ACHN (cell line): ENCODE measurements at places on chromosomes 11 and 22.

- DNase-seq: no peak
Observed at GRCh38 chr11:18265949-18266348, at the start of gene SAA1. SAA1 (plus strand) TSS chr11:18266264; CDS start chr11:18266888, 624 bp downstream.

- DNase-seq: no peak
Observed at GRCh38 chr11:11125618-11126017, 227.4 kb downstream of the CSNK2A3 start.

- DNase-seq: no peak
Observed at GRCh38 chr22:25368271-25368670, 148.8 kb downstream of the CRYBB2 start.

DNA sequence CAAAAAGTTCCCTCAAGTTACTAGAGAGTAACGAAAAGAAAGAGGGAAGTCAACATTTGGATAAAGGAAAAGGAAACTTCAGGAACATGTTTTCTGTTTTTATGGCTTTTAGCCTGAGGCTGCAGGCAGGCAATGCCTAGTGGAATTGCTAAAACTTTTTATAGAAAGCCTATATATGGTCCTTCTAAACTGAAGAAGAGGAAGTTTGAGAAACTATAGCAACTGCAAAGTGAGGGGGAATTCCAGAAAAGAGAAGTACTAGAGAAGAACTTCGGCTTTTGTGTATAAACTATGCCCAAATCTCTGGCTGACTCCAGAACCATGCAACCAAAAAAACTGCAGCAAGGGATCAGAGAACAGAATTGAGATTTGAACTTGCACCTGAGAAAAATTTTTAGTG, 74.3 kb upstream of the ARHGAP42 start:
- DNase-seq: no peak

DNA sequence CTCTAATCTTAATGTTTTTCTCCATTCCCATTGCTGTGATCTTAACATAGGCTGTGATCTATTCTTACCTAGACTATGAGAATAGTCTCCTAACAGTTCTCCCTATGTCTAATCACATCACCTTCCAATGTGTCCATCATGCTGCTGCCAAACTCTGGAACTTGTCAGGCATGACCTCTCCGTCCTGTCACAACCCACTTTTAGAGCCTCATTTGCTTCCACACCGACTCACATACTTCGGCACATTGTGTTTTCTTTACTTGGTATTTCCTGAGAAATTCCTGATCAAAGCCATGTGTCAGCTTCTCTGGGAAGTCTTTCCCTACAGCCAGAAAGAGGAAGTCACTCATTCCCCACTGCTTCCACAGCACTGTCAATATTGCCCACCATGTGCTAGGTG, 40.5 kb upstream of the BIRC3 start:
- DNase-seq: no peak

DNA sequence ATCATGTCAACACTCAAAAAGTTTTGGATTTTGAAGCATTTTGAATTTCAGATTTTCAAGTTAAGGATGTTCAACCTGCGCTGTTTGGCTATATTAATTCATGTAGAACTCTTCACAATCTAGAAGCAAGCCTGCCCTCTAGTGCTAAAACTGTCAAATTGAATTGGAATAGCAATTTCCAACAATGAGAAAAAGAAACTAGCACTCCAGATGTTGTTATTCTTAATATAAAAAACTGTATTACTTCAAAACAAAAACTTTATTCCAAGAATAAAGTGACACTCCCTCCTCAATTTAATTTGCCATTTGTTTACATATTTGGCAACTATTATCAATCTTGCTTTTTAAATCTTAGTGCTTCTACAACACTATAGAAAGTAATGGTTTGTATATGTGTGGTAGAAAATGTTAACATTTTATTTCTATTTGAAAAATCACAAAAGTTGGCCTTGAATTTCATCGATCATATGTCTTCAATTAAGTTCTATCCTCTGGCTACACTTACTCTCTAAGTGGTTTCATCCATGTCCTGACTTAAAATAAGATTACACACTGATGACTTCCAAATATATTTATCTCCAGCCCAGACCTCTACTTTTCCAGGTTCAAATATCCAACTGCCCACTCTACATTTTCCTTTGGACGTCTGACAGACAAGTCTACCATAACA, 36.6 kb downstream of the DCUN1D5 start:
- peak; percentile 60 for DNase-seq
